ENCODE measurements at places on chromosomes 12 and 14. TPM values are rescaled to one million over a fixed set of nuclear protein-coding genes. Genes with fewer than 3 reads are reported as not detected.

The SMIM41 gene
- total RNA-seq: 0.39 TPM

The ANO2 gene
- 0.32 TPM for total RNA-seq

The TMEM63C gene
- not detected for total RNA-seq

The MGAT4C gene
- not detected for total RNA-seq

The OR4K15 gene
- not detected for total RNA-seq

The NPFF gene
- total RNA-seq: not detected

The C1S gene
- 511 TPM for total RNA-seq

The SCAF11 gene
- total RNA-seq: 148 TPM

The OSBPL8 gene
- 174 TPM for total RNA-seq

The GPRC5D gene
- not detected for total RNA-seq

The ZBTB42 gene
- total RNA-seq: 2.6 TPM

The TSPAN19 gene
- total RNA-seq: not detected

The TNS2 gene
- total RNA-seq: 85.7 TPM

The RBM25 gene
- total RNA-seq: 57.1 TPM

The PLA2G1B gene
- total RNA-seq: not detected

The HEATR5A gene
- 103 TPM for total RNA-seq

The FOXM1 gene
- total RNA-seq: 17.6 TPM

The EML1 gene
- 47.8 TPM for total RNA-seq

The TEX52 gene
- not detected for total RNA-seq

The RIPK3 gene
- 180 TPM for total RNA-seq

The ATP2A2 gene
- total RNA-seq: 158 TPM

The HOXC12 gene
- total RNA-seq: not detected

The LGR5 gene
- total RNA-seq: 22.9 TPM

The GPD1 gene
- 0.13 TPM for total RNA-seq

All from articular chondrocyte of knee joint (primary cell).